ENCODE measurements at places on chromosomes 11 and 22.

GRCh38 chr11:64492561-64492960, 98.5 kb upstream of the SLC22A12 start:
- DNase-seq = no peak
- H3K27me3 ChIP-seq = peaks cover 61% of the 10 kb centered on the region
- no peaks in the 10 kb centered on the region for H3K4me1 ChIP-seq
- H3K36me3 ChIP-seq = no peaks in the 10 kb centered on the region

DNA sequence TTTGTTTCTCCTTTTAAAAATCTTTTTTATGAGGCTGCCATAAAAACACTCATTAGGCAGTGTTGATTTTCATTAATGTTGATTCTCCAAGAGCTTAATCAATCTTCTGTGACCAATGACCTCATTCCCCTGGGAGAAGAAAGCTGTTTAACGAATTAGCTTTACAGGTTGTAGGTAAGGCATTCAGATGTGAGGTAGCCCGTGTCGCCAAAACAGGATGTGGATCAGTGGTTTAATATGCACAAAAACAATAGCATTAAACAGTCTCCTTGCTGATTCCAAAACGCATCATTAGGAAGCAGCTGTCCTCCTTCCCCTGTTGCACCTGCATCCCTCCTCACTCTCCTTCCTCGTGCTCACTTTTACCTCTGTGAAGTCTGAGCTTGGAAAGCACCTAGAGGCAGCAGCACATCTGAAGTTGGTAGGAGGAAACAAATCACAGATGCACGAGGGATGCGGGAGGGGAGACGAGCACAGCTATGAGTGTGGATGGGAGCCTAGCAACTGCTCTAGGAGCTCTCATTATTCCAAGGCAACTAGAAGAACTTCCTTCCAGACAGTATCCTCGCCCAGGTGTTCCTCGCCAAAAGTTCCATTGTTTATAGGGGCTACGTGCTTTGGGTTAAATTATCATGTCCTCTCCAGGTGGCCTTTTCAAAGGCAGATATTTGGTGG, 179.4 kb upstream of the SNX19 start:
- no peak overlapping the region for H3K27ac ChIP-seq
- DNase-seq = no peak
- H3K4me3 ChIP-seq = no peak overlapping the region
- H3K36me3 ChIP-seq = no peaks in the 10 kb centered on the region
- H3K4me1 ChIP-seq = peaks cover 7% of the 10 kb centered on the region

- no peak for DNase-seq
- no peak overlapping the region for H3K4me3 ChIP-seq
- no peak overlapping the region for H3K27ac ChIP-seq
- no peaks in the 10 kb centered on the region for H3K27me3 ChIP-seq
- H3K36me3 ChIP-seq = no peaks in the 10 kb centered on the region
These were observed 274.2 kb downstream of the FAM76B start for GRCh38 chr11:95515371-95515770.

- H3K4me1 ChIP-seq = no peaks in the 10 kb centered on the region
- no peaks in the 10 kb centered on the region for H3K36me3 ChIP-seq
- H3K4me3 ChIP-seq = no peak overlapping the region
- DNase-seq = no peak
- H3K27me3 ChIP-seq = peaks cover 28% of the 10 kb centered on the region
These were observed 7.9 kb downstream of the NPTXR start for GRCh38 chr22:38835888-38836301.

DNA sequence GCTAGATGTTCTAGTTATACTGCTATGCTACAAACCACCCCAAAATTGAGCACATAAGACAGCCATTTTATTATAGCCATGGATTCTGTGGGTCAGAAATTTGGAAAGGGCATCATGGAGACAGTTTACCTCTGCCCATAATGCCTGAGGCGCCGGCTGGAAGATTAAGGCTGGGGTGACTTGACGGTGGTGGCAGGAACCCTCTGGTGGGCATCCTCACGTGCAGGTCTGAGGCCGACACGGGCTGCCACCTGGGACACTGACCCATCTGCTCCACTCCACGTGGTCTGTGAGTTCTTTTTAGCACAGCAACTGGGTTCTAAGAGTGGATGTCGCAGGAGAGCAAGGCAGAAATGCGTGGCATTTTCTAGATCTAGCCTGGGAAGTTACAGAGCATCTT, 40.0 kb upstream of the PRDM11 start:
- H3K36me3 ChIP-seq = no peaks in the 10 kb centered on the region
- peaks cover 6% of the 10 kb centered on the region for H3K27me3 ChIP-seq
- no peak overlapping the region for H3K4me3 ChIP-seq
- no peak overlapping the region for H3K27ac ChIP-seq

- no peak for DNase-seq
- H3K27ac ChIP-seq = no peak overlapping the region
- H3K4me1 ChIP-seq = peaks cover under 1% of the 10 kb centered on the region
- H3K27me3 ChIP-seq = no peaks in the 10 kb centered on the region
- H3K4me3 ChIP-seq = no peak overlapping the region
These were observed 68.4 kb downstream of the TRAF6 start for GRCh38 chr11:36441610-36442208.

DNA sequence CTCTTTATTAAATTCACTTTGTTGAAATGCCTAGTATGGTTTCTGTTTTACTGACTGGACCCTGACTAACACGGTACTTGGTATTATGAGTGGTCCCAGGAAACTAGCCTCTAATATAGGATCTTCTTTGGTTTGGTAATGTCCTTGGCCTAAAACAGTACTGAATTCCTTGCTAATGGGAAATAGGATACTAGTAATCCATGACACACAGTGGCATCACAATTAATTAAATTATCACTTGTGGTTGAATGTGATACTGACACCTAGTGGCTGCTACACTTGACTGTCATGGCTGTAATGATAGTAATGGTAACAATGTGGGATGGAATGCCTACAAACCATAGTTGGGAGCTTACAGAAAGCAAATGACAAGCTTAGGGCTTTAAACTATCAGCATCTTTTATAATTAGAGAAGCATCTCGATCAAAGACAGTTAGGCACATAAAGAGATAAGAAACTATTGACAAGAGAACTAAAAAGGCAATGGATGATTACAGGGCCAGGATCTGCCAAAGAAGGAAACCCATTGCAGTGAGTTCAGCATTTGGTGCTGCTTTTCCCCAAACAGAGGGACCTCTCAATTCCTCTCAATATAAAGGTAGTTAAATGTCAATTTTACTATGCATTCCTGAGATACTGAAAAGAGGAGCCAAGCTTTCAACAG, 8.6 kb downstream of the DNHD1 start:
- H3K27me3 ChIP-seq = no peaks in the 10 kb centered on the region
- no peaks in the 10 kb centered on the region for H3K4me1 ChIP-seq
- no peak overlapping the region for H3K27ac ChIP-seq
- peak; percentile 51 for DNase-seq
- no peak overlapping the region for H3K4me3 ChIP-seq
- H3K36me3 ChIP-seq = no peaks in the 10 kb centered on the region

GRCh38 chr11:93526641-93527583, 16.3 kb downstream of the SMCO4 start:
- no peak overlapping the region for H3K4me3 ChIP-seq
- DNase-seq = no peak
- no peaks in the 10 kb centered on the region for H3K27me3 ChIP-seq
- H3K36me3 ChIP-seq = no peaks in the 10 kb centered on the region

GRCh38 chr11:35303596-35304385, 115.6 kb downstream of the SLC1A2 start:
- no peaks in the 10 kb centered on the region for H3K27me3 ChIP-seq
- no peaks in the 10 kb centered on the region for H3K36me3 ChIP-seq
- no peaks in the 10 kb centered on the region for H3K4me1 ChIP-seq
- H3K27ac ChIP-seq = no peak overlapping the region

GRCh38 chr11:14554959-14555358, 34.8 kb upstream of the PSMA1 start:
- H3K4me3 ChIP-seq = no peak overlapping the region
- H3K27ac ChIP-seq = no peak overlapping the region
- DNase-seq = no peak
- H3K27me3 ChIP-seq = no peaks in the 10 kb centered on the region
- no peaks in the 10 kb centered on the region for H3K4me1 ChIP-seq
